ENCODE measurements at places on chromosomes 2 and 18.
A peak's percentile ranks its signal among the peaks of the same experiment; 100 is the strongest.

DNA sequence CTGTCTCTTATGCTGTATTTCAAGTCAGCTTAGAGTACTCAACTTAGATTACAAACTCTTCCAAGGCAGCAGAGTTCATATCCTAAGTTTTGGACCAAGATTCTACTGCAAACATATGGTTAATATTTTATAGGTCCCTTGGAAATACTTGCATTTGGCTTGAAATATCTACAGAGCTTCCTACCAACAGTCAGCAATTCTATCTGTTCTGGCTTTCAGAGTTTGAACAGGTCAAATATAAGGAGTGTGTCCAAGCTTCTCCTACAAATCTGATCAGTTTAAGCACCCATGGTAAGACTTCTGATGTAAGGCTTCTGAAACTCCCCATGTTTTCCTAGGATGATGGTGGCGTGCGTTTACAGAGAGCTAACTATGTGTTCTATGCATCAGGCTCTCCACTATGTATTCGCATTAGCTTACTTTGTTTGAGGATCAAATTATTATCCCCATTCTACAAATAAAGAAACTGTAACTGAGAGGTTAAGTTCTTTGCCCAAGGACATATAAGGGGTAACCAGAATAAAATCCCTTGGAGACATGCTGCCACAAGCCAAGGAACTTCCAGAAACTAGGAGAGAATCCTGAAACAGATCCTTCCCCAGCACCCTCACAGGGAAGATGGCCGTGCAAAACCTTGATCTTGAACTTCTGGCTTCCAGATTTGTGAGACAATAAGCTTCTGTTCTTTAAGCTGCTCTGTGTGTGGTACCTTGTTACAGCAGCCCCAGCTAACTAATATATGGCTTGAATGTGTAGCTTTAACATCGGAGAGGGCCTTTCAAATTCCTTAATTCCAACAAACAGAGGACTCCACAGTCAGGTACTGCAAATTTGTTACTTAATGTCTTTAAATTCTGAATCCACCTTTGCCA is 55.1 kb downstream of the ATP8B1 start:
- DNase-seq = no peak

- DNase-seq = no peak
Measured at GRCh38 chr2:88188748-88189147, 18.6 kb downstream of the THNSL2 start.

DNA sequence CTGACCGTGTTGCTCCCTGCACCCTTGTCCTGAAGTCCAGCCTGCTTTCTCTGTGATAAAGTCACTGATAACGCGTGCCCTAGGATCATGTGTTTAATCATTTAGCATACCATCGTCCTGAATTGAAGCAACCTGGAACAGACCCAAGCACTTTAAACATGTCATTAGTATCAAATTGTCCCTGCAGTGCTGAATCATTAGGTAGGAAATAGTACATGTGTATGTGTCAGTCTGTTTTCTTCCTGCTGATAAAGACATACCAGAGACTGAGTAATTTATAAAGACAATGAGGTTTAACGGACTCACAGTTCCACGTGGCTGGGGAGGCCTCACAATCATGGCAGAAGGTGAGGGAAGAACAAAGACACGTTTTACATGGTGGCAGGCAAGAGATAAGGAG is 2.8 kb downstream of the ASB18 start:
- DNase-seq = no peak

DNA sequence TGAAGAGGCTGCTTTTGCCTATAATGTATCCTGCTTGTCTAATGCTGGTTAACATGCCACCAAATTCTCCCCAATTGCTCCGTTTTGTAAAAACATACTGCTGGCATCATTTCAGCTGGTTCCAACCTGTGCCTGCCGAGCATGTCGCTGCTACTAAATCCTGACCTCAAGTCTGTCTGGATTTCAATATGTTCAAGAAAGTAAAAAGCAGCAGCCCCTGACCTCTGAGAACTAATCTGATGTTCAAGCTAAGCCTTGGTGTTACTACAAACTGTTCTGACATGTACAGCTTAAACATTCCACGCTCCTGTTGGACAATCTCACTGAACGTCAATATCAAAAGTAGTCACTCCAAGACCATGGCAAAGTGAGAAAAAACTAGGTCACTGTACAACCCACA is 46.3 kb downstream of the SFT2D3 start:
- DNase-seq = no peak

GRCh38 chr2:12733846-12734245 is 17.1 kb downstream of the TRIB2 start:
- DNase-seq = no peak

DNA sequence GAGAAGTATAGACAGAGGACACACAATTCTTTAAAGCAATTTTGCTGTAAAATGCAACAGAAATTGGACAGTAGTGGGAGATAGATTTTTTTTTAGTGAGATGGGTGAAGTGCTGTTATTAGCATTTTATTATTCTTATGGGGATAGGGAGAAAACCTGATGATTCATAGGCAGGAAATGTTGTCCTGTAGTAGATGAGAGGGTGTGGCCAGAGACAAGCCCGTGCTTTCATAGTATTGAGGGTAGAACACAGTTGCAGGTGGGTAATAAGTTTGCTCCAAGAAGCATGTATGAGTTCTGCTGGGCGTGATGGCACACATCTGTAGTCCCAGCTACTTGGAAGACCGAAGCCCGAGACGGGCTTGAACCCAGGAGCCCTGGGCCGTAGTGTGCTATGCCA is 128.3 kb upstream of the ARHGAP28 start:
- no peak for DNase-seq

DNA sequence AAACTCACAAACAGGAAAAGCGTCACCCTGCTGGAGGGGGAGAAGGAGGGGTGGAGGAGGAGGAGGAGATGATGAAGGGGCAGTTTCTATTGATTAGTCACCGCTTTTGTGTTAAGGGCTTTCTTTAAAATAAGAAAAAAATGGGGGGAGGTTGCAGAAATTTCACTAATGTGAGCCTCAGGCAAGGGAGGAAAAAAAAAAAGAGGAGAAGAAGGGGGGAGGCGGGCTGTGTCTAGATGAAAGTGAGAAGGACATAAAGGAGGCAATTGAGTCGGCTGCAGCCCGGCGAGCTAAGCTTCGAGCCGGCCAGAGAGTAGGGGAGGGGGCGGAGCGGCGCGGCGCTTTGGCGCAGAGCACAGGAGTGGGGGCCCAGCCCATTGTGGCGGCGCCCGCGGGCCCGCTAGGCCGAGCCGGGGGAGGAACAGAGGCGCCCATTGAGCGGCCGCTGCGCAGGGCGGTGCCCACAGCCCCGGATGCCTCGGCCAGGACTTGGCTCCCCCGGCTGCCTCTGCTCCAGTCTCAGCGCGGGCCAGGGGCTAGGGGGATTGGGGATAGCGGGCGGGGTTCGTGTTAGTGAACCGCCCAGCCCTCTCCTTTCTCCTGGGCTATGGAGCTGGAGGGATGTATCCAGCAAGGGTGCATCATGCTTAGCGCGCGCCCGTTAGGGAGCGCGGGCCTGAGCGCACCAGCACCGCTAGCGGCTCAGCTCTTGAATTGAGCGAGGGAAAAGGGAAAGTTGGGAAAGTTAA is 7.9 kb downstream of the PAX3 start:
- DNase-seq = no peak

GRCh38 chr2:182655750-182656149 is 60.3 kb upstream of the DNAJC10 start:
- DNase-seq = no peak

DNA sequence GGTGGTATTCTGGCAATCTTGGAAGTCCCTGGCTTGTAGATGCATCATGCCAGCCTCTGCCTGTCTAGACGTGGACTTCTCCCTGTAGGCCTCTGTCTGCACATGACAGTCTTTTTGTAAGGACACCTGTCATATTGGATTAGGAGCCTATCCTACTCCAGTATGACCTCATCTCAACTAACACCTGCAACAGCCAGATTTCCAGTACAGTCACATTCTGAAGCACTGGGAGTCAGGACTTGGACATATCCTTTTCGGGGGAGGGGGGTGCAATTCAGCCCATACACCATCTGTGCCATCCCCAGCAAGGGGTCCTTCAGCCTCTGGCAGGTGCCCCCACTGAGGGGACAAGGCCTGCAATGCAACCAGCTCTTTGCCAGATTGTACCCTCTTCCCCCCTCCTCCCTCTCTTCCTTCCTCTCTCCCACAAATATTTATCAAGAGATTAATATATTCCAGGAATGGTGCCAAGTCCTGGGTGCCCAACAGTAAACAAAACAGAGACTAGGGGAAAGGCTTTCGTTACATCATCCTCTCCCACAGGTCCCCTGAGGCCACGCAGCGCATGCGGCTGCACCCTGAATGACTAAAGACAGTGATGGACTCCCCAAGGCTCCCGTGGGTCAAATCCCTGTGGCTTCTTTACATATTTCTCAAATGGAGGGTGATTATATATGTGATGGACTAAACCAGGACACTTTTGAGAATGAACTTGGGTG is 20.5 kb upstream of the MYCN start:
- DNase-seq = peak; percentile 19

DNA sequence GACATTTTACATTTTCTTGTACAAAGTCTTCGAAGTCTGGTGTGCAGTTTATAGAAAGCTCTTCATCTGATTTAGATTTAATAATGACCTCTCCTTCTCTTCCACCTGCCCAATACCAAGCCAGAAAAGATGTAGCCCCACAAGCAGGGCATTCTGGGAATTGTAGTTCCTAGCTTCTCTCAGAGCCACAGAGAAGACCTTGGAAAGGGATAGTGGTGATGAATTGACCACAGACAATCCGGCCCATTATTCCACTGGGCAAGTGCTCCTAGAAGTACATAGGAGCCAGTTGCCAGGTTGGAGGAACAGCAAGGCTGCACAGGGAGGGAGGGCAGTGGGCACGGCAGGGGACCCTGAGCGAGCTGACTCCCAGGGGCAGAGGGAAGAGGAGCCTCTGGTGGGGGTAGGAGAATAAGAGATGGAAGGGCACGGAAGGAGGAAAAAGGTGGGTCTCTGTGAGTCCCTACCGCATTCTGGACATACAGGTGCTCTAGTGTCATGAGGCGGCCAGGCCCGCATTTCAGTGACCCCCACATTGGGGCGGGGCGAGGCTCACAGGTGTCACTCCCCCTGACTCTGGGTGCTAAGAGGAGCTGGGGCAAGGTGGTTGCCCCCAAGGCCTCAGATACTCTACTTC is 152.5 kb upstream of the HAAO start:
- DNase-seq = no peak

- DNase-seq = no peak
Measured at GRCh38 chr2:36963106-36963505, 3.2 kb downstream of the STRN start.

DNA sequence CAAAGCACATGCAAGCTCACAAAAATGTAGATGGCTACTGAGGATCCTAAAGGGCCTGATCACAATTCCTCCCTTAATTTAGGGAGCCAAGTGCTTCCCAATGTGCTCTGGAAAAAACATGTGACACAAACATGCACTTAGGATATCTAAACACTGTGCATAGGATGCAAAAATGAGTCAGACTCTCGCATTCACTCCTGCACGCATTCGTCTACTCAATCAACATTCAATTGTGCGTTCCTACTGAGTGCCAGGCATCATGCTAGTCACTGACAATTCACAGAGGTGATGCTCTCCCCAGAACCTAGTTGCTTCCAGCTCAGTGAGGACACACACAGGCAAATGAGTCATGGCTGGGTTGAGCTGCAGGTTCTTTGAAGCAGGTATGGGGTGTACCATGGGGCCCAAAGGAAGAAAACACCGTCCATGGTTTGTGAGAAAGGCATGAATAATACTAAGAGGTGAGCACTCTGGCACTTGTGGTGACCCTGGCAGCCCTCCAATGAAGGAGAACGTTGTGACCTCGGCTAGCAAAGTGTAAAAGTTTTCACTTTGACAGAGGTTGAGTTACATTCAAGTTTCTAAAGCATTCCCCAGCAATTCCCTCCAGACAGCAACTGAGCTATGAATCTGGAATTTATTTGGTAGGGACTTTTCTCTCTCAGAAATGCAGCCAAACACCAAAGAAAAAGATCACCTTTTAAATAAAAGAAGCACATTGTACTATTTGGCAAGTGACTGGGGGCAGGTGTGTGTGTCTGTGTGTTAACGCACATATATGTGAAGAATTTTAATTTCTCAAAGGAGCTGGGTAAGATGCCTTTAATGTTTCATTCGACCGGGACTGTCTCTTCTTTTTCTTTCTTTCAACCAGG is 173.3 kb downstream of the ALPK2 start:
- DNase-seq = no peak

DNA sequence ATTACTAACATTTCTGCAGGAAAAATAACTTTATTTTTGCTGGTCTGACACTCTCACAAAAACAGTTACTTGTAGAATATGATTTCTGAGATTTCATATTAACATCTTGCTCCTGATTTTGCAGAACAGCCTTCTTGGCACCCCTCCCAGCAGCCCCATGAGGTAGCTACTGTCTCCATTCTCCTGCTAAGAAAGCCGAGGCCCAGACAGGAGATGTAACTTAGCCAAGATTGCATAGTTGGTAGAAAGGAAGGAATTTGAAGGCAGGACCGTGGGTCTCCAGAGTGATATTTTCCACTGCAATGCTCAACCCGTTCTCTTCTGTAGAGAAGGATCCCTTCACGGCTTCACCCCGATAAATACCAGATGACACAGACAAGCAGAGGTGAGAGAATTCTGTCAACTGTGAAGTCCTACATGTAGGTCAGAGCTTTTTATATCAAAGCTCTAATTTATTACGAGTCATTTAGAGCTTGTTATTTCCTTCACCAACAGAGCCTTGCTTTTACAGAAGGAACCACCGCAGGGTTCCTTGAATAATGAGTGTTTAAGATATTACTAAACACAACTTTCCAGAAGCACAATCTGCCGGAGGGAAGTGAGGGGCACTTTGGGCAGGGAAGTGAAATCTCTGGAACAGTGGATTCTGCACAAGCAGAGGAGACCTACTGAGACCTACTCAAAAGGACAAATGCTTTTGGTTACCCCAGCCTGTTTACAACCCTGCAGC is 48.0 kb upstream of the MYCN start:
- no peak for DNase-seq

DNA sequence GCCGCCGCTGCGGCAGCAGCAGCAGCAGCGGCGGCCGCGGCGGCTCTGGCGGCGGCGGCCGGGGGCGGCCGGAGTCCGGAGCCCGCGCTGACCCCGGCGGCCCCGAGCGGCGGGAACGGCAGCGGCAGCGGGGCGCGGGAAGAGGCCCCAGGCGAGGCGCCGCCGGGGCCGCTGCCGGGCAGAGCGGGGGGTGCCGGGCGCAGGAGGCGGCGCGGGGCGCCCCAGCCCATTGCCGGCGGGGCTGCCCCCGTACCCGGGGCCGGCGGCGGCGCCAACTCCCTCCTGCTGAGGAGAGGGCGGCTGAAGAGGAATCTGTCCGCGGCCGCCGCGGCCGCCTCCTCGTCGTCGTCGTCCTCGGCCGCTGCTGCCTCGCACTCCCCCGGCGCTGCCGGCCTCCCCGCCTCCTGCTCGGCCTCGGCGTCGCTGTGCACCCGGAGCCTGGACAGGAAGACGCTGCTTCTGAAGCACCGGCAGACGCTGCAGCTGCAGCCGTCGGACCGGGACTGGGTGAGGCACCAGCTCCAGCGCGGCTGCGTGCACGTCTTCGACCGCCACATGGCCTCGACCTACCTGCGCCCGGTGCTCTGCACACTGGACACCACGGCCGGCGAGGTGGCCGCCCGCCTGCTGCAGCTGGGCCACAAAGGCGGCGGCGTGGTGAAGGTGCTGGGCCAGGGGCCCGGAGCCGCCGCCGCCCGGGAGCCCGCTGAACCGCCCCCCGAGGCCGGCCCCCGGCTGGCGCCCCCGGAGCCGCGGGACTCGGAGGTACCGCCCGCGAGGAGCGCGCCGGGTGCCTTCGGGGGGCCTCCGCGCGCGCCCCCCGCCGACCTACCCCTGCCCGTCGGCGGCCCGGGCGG is 646 bp downstream of the PHLPP1 start:
- DNase-seq = no peak

GRCh38 chr18:32262092-32262491 is 72.3 kb downstream of the MEP1B start:
- no peak for DNase-seq

- DNase-seq = no peak
Measured at GRCh38 chr2:239889641-239890121, 135.5 kb downstream of the NDUFA10 start.

- DNase-seq = no peak
Measured at GRCh38 chr2:42163444-42164045, 5.6 kb upstream of the EML4 start.

Data from NCI-H1048 (cell line).